ENCODE measurements at places on chromosomes 12 and 14.

- no peak for DNase-seq
Observed at GRCh38 chr12:10075451-10075850, 23.3 kb downstream of the CLEC1A start.

GRCh38 chr14:66141733-66142132 is 344.4 kb upstream of the CCDC196 start:
- no peak for DNase-seq

GRCh38 chr12:91327889-91328288 is 145.3 kb upstream of the DCN start:
- no peak for DNase-seq

DNA sequence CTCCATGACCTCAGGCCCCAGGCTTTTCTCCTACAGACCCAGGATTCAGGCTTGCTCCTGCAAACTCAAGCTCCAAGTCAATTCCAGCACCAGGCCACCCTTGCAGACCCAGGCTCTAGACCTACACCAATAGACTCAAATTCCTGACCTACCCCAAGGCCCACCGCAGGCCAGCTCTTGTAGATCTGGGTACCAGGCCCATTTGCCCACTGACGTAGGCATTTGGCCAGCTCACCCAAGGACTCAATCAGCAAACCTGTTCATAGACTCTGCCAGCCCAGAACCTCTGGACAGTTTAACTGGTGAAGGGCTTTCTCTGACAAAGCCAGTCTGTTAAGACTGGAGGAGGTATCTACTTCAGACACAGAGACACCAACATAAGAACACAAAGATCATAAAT is 52.3 kb downstream of the SPTSSA start:
- DNase-seq, result no peak

DNA sequence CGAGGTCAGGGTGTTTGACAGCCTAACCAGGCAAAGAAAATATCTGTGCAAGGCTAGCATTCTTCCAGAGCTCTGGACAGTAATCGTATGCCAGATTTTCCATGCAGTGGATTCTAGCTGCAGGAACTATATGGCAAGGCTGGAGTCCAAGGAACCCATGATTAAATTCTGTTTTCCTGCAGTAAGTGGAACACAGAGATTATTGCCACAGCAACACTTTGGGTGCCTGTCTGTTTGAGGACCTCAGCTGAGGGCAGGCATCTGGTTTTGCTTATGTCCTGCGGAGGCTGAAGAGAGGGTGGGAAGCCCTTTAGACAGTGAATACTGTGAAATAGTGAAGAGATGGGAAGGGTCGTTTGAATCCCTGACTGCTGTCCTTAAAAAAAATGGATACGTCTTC is 104.4 kb downstream of the DAD1 start:
- DNase-seq, result no peak

DNA sequence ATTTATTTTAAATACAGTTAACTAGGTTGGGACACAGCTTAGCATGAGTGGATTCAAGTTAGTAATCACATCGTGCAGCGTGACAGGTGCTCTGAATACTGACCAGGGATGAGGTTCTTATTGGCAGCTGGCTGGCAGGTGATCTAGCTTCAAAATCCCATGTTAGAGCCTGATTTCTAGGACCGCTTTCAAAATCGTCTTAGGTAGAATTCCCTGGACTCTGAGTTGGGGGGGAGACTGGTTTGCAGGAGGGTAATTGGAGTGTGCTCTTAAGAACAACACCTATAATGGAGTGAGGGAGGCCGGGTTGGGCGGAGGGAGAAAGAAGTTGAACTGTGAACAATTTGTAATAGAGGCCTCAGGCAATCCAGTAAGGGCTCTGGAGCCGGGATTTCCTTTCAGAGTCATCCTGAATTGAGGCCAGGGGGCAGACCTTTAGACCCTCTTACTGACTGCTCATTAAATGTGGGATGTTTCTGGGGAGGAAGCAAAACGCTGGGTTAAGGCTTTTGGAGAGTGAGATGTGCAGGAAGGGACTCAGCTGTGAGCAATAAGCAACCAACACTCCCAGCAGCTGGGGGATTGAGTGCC is 874 bp upstream of the YARS2 start:
- DNase-seq, result no peak

- DNase-seq, result no peak
Observed at GRCh38 chr12:85516667-85517325, 236.8 kb downstream of the ALX1 start.

DNA sequence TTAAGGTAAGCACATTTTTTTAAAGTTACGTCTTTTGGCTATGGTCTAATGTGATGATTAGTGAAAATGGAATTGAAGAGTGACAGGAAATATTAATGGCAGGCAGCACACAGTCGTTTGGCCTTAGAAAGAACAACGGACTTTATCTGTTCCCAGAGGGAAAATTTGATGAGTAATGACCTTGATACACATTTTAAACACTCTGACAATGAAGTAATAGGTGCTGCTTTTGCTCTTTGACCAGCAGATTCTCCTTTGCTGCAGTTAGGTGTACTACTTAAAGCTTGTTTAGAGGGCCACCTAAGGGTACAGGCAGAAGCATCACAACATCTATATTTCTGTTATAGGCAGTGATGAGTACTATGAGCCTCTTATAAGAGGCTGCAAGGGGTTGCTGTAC is 27.1 kb upstream of the RNU6-8 start:
- no peak for DNase-seq

- no peak for DNase-seq
Observed at GRCh38 chr14:78142998-78143397, 27.2 kb upstream of the NRXN3 start.

GRCh38 chr14:93262446-93262845 is 55.4 kb downstream of the UBR7 start:
- no peak for DNase-seq

GRCh38 chr14:77377502-77377844 is 294 bp downstream of the SAMD15 start:
- no peak for DNase-seq
